CD4-positive, alpha-beta T cell treated with Interleukin-4 for 4 hours (primary cell): ENCODE measurements at places on chromosomes 11 and 22.

GRCh38 chr22:25392584-25392983 is 171.9 kb upstream of the GRK3 start:
- DNase-seq: no peak

DNA sequence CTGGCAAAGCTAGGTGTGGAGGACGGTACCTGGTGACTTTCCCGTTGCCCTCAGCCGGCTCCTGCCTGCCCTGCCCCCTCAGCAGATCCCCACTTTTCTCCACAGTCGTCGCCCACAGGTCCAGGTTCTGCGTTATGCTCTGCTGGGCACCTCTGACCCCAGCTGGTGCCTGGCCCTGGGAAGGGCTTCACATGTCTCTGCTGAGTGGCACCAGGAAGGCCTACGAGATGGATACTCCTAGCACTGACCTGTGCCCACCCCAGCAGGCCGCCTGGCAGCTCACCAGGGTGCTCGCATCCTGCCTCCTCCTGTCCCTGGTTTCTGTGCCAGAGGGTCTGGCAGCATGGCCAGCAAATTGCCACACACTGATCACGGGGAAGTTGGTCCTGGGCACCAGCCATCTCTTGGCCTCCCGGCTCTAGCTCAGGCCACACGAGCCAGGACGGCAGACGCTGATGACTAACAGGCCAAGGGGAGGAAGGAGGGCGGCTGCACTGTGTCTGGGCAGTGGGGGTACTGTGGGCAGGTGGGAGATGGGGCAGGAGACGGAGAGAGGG is 13.8 kb downstream of the CARS1 start:
- no peak for DNase-seq

DNA sequence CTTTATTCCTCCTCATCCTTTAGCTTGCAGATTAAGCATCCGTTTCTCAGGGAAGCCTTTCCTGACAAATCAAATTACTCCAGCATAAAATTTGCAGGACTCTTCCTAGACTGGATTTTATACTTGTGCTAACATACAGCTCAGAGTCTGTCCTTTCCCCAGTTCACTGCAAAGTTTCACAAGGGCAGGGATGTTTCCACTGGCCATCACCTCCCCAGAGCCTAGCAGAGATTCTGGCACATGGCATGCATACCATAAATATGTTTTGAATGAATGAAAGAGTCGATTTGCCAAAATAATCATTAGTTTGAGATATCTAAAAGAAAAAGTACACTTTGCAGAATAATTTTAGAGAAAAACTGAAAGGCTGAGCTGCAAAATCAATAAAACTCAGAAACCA is 10.6 kb downstream of the MSANTD4 start:
- no peak for DNase-seq

GRCh38 chr11:81986556-81987161 is 747.0 kb downstream of the FAM181B start:
- DNase-seq: no peak

DNA sequence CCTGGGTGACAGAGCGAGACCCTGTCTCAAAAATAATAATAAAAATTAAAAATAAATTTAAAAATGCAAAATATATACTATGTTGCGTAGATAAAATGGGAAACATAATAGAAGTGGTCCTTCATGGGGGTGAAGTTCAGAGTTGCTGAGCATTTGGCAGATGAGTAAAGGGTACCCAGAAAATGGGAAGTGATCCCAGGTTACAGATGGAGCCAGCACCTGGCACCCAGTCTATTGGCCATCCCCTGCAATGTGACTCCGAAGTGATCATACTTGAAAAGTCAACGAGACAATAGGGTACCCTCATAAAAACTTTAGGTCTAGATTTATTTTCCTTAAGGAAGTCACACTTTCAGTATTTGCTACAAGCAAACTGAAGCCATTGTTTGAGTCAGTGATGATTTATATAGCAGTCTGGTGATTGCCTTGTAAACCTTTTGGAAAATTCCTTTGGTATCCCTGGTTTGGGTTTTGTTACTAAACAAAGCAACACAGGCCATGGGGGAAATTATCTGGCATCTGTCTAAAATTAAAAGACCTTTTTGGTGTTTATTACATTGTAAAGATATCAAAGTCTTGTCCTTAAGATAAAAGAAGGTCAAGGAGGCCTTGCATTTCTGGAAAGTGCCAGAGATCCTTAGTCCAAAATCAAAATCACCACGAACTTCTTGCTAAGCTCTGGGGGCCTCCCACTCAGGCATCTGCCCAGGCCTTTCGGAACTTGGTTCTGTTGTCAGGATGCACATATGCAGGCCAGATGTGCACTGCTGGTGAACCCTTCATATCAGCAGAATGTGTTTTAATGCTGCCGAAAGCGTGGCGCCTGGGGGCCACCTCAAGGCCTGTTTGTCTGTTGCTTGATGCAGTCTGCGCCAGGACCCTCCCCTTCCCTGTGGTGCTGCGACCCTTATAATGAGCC is 4.3 kb downstream of the SMARCB1 start:
- no peak for DNase-seq

DNA sequence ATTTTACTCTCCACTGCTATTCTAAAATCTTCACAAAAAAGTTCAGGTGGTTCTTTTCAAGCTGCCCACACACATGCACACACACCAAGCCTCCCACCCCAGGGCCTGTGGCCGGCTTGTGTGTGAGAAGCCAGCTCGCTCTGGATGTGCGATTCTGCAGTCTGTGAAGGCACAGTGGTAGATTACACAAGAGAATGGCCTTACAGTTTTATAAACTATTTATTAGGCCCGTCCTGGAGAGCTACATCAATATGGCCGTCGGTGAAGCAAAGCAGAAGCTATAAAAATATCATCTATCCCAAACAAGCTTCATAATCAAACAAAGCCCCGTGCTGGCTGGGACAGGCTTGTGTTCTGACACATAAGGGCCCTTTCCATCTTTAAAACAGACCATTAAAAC is 240.5 kb downstream of the OPCML start:
- DNase-seq: no peak

GRCh38 chr11:86418106-86418505 is 43.4 kb downstream of the CCDC81 start:
- no peak for DNase-seq
